ENCODE measurements at places on chromosomes 11 and 22.
A peak's percentile ranks its signal among the peaks of the same experiment; 100 is the strongest.

DNA sequence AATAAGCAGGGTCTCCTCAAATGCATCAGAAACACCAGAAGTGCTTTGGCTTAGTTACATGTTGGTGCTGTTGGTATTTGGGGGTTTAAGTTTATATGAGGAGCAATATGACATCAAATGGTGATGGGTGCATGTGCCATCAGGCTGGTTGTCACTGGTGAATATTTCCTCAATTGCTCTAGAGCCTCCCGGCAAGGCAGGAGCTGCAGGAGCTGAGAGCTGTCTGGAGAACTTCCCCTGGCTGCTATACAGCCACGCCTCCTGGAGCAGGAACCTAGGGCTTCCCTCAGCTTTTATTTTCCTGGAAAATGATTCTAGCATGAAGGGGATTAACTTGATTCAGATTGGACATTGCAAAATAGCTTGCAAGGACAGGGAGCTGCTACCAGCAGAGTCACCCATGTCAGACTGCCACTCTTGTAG lies 15.8 kb downstream of the IGLL5 start:
- peak; percentile 38 for DNase-seq

GRCh38 chr22:30444632-30445437 lies 19.3 kb downstream of the MTFP1 start:
- DNase-seq = peak; percentile 82

- DNase-seq = no peak
These were observed 169.7 kb downstream of the ST3GAL4 start for GRCh38 chr11:126525216-126525615.

GRCh38 chr11:93611836-93612677 lies 49.4 kb upstream of the CEP295 start:
- DNase-seq = no peak

DNA sequence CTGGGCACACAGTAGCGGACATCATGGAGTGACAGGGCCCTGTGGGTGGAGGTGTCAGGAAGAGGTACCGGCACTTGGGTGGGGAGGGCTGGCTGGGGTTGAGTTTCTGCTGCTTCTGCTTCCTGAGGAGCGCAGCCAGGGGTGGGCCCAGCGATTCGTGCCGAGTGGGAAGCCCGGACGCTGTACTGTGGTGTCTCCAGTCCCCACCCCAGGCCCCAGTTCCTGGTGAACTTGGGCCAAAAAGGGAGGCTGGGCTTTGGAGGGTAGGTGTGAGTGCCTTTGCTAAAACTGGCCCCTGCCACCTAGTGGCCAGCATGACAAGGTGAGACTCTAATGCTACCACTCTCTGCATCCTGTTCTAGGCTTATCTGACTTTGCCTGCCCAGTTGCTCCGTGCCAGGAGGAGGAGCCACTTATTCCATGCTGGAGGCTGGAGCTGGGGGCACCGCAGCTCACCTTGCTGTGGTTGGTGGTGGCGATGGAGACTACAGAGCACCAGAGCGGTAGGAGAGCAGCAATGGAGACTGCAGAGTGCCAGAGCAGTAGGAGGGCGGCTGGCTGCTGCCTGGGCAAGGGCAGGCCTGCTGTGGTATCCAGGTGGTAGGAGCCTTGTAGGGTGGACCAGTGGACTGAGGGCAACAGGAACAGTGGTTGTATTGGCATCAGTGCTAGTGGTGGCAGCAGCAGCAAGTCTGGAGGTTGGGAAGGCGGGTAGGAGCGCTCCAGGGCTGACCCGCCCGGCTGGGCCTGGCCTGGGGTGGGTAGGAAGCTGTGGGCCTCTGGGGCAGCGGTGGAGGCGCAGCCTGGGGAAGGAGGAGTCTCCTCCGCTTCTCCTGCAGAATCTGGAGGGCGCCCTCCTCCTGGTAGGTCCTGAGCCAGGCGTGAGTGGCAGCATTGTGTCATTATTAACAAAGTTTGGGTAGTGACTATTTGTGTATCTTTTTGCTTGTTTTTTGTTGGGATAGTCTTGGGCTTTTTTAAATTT lies 2.2 kb upstream of the RFPL2 start:
- peak; percentile 47 for DNase-seq

DNA sequence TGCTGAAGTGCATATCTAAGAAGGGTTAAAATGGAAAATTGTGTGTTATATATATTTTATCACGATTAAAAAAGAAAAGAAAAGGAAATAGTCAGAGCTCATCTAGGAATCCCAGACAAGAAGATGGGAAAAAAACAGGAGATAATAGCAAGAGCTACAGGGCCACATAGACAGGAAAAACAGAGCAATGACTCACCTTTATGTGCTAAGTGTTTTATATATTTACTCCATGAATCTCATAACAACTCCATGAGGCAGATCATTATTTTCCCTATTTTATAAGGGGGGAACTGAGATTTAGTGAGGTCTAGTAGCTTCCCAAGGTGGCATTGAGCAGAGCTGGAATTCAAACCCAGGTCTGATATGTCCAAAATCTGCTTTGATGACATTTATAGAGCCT lies 18.1 kb upstream of the ELF5 start:
- DNase-seq = no peak

DNA sequence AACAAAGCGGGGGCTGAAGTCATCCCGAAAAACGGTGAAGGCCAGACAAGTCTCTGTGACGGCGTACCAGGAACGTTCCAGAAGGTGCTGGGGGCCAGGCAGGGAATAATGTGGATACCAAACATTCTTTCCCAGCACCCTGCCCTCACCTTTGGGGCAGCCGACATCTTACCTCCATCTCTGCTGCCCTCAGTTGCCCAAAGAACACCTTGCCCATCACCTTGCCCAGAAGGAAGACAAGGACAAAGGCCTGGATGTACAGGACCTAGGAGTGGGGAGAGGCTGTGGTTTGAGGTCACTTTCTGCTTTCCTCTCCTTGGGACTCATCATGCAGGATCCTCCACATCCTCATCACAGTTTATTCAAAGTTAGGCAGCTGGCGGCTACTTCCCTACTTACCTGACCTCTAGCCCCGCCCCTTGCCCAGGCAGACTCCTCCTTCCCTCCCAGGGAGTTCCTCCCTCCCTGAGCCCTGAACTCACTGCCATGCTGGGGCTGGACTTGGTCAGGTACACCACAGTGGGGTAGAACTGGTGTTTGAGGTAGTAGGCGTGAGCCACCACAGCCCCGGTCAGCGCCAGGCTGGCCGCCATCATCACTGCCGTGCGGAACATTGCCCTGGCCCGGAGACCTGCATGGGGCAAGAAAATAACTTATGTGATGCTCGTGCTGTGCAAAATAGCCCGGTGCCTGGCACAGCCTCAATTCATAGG lies 1.2 kb downstream of the SYVN1 start:
- DNase-seq = peak; percentile 78
